ENCODE measurements at places on chromosomes 5 and 9.

DNA sequence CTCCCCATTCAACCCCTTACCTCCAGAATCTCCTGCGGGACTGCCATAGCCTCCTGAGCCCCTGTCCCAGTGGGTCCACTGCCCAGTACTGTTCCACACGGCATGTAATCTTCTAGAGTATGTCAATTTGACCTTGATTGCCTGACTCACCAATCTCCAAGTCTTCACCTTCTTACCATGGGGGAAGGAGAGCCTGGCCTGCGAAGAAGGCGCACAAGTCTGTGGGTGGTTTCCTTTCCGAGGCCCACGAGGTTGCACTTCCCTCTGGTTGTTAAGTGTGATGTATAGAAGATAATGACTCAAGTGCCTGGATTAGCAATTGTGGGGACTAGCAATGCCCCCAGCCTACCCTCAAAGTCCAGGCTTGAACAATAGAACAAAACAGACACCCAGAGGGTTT lies 8.1 kb upstream of the TENT4A start:
- DNase-seq: no peak

GRCh38 chr5:158064334-158065123 lies 205.6 kb upstream of the CLINT1 start:
- no peak for DNase-seq

GRCh38 chr9:121286973-121287741 lies 19.2 kb downstream of the GSN start:
- DNase-seq: no peak

GRCh38 chr5:56564541-56565282 lies 250.6 kb upstream of the MAP3K1 start:
- DNase-seq: no peak

DNA sequence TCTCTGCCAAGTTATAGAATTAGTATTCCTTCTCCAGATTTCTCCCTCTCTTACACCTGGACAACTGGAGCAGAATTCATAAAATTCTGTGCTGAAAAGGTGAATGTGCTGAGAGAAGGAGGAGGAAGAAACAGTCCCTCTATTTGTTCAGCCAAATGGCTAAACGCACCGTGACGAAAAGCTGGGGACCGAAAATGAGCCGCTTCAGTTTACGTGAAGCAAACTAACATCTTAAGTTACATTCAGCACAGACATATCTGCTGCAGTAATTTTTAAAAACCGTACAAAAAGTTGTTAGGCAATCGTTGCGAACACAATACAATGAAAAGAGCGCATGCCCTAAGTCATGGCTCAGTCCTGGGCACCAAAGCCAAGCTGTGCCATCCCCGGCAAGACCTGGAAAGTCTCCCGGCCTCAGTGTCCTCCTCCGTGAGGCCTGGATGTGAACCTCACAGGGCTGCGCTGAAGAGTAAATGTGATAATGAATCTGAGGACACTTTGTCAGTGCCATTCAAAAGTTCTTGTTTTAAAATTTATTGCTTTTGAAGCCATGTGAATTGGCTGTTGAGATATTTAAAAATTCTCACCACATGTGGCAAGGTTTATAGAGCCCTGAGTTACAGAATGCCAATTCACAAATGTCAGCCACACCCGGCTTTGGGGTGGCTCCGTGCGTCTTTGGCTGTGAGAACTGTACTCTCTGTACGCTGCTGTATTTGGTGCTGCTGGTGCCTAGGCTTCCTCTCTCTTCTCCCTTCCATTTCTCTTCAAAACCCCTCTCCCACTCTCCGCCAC lies 46.3 kb downstream of the FAM240B start:
- DNase-seq: no peak

- no peak for DNase-seq
These were observed 404.0 kb upstream of the GRIA1 start for GRCh38 chr5:153086486-153086885.

- DNase-seq: no peak
These were observed 392.3 kb upstream of the MEF2C start for GRCh38 chr5:89275066-89275855.

GRCh38 chr5:86865256-86865785 lies 247.6 kb downstream of the COX7C start:
- DNase-seq: no peak

GRCh38 chr9:127835991-127836516 lies 18.4 kb downstream of the ENG start:
- no peak for DNase-seq

GRCh38 chr9:122348288-122348777 lies 22.5 kb upstream of the PTGS1 start:
- DNase-seq: no peak

DNA sequence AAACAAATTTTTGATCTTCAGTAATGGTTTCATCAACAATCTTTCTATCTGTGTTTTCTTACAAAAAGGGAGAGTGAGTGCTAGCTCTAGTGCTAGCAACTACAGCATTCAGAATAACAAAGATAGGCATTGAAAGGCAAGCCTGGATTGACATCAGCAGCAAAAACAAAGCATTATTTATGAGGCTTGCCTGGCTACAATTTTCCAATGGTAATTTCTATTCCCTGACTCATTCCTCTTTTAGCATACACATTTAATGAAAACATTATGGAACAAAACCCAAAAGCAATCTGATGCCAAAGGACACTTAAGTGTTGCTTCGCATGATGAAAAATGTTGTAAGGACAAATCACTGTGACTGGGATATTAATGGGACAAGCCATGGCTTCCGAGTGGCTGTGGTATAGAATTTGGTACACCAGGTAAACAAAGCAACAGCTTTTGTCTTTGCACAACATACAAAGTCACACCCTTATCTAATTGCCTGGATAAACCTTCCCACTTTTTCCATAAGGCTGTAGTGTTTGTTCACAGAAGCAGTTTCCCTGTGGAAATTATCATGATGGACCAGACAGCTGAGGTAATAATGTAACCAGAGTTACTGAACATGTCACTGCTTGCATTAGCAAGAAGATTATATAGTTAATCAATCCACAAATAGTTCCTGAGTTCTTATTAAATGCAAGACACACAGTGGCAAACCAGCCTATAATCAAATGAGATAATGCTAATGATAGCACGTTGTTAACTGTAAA lies 179.8 kb upstream of the EDIL3 start:
- no peak for DNase-seq

DNA sequence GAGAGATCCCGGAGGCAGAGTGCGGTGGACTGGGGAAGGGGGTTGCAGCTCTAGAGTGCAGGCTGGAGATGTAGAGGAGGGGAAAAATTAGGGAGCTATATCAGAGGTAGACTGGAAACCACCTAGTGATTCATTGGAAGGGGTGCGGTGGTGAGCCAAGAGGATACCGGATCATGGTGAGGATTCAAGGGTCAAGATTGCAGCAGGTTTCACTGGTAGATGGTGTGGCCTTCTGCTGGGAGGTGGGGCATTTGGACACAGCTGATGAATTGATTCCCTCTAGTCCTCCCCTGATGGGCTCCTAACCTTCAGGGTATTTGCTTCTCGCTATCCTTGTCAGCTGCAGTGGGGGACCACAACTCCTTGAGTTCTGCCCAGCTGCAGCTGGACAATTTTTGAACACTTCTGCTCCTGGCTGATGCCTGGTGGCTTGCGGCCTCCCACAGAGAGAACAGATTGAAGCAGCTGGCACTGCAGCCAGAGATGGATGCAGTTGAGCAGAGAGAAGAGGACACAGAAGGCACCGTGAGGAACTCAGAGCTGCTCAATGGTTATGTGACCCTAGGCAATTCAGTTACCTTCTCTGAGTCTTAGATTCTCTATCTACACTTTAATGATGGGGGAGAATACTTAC lies 134.4 kb upstream of the ABCA1 start:
- DNase-seq: no peak

GRCh38 chr9:114518599-114519022 lies 13.3 kb upstream of the WHRN start:
- DNase-seq: no peak

DNA sequence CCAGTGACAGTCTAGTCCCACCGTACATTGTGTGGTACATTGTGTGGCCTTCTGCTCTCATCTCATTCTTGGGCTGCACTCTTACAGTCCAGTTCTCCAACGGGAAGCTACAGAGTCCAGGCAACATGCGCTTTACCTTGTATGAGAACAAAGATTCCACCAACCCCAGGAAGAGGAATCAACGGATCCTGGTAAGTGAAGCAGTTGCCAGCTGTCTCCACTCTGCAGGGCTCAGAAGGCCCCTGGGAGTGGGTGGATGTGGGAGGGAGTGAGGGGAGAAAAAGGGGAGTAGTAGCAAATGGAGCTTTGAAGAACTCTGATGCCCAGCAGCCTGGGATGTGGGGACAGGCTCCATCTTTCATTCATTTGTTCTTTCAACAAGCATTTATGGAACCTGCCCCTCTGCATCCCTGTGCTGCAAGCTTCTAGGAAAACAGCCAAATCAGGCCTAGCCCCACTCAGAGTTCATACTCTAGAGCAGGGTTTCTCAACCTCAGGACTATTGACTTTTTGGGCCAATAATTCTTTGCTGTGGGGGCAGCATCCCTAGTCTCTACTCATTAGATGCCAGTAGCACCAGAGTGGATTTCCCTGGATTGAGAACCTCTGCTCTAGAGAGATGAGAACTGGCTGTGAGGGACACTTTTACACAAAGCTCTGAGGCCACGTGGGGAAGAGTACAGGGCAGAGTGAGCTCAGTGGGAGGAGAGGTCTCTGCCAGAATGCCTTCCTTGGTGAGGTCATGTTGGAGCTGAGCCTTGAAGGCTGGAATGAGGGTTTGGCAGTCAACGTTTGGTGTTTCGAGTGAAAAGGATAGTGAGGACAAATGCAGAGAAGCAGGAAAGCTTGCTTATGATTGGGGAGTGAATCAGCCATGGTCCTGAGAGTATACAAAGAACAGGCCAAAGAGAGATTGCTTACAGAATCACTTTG lies 1.1 kb downstream of the POLR1E start:
- no peak for DNase-seq

DNA sequence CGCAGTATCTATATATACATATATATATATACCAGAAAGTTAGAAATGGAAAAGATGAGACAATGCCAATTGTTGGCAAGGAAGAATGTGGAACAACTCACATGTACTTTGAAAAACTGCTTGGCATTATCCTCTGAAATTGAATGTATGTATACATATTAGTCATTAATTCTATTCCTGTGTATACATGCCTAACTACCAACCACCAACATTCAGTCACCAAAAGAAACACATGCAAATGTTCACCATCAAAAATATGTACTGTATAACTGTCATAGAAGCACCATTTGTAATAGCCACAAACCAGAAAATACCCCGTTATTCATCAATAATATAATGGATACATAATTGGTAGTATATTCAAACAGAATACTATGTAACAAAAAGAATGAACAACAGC lies 330.2 kb upstream of the GRAMD2B start:
- no peak for DNase-seq

DNA sequence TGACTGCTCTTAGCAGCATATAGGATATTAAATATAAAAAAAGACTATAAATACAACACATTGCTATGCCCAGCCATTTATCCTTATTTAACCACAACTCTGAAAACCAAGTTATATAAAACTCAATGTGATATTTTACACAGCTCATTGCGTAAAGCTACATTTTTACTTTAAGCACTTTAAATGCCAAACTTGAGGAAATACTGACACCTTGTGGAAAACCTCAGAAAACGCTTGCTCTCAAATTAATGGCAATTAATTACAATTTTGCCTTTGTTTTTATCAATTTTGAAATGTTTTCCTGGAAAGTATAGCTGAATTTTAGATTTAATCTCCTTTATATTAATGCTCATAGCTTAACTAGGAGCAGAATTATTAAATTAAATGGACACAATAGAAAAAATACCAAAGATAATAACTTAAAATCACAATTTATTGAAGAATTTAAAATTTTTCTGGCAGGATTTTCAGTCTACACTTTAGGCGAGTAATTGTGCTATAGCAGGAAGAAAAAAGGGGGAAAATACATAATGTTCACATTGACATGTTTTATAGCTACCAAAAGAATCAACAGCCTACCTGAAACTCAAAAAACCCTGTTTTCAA lies 25.2 kb upstream of the PLAC8L1 start:
- DNase-seq: no peak

DNA sequence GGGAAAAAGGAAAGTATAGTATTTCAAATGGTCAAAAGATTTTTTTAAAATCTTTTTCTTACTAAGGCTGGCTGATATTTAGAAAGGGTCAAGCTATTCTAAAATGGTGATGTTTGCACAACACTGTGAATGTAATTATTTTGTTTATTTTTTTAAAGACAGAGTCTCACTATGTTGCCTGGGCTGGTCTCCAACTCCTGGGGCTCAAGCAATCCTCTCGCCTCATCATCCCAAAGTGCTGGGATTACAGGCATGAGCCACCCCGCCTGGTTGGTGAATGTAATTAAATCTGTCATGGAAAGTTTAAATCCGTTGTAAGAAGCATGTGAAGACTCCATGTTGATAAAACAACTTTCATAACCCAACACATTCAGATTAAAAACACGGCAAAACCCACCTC lies 2.6 kb downstream of the UBTD2 start:
- DNase-seq: no peak

DNA sequence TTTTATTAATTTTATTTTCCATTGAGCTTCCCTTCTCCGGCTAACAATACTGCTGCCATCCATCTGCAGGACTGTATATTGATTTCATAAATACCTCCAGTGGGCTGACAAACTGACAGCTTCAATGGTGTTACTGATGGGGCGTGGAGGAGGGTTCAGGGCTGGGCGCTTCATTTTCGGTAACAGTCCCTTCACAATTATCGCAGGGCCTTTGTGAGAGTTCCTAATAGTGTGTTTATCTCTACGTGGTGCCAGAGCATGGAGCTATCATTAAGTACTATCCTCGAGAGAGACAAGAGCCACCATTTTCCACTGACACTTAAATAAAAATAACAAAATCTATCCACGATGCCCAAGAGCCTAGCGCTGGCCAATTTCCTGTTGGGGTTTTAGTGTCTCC lies 307.0 kb upstream of the PANK3 start:
- DNase-seq: no peak

All from effector CD4-positive, alpha-beta T cell (primary cell).